Effector memory CD4-positive, alpha-beta T cell (primary cell): ENCODE measurements at places on chromosomes 11 and 22.

- DNase-seq, result no peak
Observed at GRCh38 chr11:78351979-78352841, 65.4 kb downstream of the GAB2 start.

- DNase-seq, result no peak
Observed at GRCh38 chr22:34688825-34689224, 377.1 kb upstream of the ISX start.

DNA sequence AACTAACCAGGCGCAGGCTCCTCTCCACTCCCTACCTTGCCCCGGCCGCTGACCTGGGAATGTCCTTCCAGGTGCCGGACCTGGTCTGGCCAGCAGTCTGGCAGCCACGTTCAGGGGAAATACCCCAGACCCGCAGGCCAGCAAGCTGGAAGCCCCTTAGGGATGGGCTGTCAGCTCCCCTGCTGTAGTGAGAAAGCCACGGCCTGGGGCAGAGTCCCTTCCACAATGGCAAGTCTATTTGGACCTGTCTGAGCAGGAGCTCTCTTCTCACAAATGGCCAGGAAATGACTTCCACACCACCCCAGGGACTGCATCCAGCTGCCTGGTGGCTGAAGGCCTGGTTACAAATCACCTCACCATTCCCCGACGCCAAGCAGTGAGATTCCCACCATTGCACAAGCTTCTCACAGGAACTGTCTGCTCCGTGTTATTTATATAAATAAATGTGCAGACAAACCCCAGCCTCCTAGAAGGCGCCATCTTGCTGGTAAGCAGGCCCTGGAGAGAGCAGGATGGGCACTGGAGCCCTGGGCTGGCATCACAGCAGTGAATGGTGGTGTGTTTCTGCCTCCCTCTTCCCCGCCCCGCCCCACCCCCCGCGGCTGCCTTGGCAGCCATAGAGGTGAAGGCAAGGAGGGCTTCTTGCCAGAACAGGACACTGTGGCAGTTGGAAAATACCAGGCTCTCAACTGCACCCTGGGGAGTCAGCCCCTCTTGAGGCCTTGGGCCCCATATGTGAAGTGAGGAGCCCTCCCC is 23.7 kb downstream of the RSPH14 start:
- DNase-seq, result no peak

DNA sequence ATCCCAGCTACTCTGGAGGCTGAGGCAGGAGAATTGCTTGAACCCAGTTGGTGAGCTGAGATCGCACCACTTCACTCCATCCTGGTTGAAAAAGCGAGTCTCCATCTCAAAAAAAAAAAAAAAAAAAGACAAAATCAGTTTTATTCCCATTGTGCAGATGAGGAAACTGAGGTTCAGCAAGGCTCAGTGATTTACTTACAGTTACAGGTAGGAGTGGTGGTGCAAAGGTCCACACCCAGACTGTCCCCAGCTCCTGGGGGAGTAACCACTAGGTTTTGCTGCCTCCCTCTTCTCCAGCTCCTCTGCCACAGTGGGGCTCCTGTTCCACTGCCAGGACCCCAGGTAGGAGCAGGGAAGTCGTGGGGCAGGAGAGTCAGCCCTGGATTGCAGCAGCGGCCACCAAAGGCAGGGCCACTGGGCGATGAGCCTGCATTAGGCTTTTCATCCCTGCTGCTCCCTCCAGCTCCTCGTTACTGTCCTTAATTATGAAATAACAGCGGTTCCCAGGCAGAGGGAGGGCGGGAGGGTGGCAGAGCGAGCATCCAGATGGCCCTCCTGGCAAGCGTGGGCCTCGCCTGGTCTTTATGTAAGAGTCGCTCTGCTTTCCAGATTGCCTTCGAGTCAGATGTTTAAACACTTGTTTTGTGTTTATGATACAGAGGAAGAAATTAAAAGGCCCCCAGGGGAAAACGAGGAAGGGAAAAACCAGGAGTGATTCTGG is 15.5 kb upstream of the RASD2 start:
- DNase-seq, result no peak

DNA sequence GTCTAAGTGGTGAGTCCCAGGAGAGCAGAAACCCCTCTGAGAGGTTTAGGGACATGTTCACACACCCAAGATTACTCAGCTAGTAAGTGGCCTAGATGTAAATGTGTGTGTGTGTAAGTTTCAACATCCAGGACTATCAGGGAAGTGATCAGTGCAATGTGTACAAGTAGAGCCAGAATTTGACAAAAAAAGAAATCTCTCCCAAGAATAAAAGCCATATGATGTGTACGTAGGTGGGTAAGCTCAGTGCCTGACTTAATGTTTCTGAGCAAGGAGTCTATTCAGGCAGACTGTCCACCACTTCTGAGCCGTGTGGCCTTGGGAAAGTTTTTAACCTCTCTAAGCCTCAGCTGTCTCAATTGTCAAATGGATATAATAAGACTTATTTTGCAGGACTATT is 133.8 kb upstream of the NAV2 start:
- no peak for DNase-seq
